Stimulated activated CD4-positive, alpha-beta T cell treated with anti-CD3 and anti-CD28 coated beads, Interleukin-1b, Interleukin-23, amount 100 ng/mL, for 1 hour (primary cell): ENCODE measurements at places on chromosomes 16 and 17.

DNA sequence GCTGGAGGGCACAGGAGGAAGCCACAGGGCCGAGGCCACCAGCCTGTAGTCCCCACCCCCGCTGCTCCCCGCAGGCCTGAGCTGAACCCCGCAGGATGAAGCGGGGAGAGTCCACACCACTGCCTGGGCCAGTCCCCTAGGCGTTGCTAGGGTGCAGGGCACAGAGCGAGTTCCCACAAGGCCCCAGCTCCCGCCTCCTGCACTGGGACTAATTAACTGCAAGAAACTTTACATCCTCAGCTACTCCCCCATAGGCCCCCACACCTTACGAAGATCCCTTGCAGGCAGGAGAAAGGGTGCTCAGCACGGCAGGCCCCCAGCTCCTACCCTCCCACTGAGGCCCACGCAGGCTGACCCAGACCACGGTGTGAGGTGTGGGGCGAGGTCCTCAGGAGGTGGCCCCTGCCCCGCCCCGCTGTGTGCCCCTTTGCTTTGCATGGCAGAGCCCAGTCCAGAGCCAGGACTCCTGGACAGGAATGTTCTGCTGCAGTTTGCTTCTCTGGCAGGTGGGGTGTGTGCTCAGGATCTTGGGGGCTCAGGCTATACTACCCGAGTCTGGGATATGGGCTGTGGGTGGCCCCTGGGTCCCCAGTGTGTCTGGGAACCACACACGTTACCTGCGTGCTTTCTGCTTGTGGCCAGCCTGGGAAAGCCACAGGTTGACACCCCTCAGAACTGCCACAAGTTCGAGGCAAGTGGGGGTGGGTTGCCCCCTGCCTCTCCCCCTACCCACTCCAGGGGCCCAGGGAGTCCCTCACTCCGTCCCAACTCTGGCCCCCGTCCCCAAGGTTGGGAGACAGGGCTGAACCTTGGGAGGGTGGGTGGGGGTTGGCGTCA is 1.2 kb downstream of the GNG13 start:
- DNase-seq = no peak

- no peak for DNase-seq
These were observed 7.4 kb downstream of the ARRB2 start for GRCh38 chr17:4717791-4718190.

DNA sequence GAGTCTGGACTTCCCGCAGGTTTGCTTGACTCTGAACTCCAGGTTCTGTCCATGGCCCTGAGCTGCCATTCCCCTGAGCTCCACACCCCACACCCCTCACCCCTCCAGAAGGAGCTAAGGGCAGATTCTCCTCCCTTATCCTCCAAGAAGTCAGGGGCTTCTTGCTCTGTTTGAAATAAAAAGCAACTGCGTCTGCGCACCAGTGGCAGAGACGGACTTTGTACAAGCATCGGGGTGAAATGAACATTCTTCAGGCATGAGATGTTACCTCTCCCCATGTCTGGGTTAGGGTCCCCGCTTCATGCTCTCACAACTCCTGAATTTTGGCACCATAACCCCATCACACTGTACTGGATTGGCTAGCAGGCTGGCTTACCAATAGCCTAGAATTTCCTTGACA is 36.1 kb upstream of the DLX4 start:
- no peak for DNase-seq

- DNase-seq = no peak
These were observed 67.4 kb downstream of the KANSL1 start for GRCh38 chr17:46125831-46126230.

GRCh38 chr17:27415120-27415795 is 41.0 kb upstream of the KSR1 start:
- no peak for DNase-seq

DNA sequence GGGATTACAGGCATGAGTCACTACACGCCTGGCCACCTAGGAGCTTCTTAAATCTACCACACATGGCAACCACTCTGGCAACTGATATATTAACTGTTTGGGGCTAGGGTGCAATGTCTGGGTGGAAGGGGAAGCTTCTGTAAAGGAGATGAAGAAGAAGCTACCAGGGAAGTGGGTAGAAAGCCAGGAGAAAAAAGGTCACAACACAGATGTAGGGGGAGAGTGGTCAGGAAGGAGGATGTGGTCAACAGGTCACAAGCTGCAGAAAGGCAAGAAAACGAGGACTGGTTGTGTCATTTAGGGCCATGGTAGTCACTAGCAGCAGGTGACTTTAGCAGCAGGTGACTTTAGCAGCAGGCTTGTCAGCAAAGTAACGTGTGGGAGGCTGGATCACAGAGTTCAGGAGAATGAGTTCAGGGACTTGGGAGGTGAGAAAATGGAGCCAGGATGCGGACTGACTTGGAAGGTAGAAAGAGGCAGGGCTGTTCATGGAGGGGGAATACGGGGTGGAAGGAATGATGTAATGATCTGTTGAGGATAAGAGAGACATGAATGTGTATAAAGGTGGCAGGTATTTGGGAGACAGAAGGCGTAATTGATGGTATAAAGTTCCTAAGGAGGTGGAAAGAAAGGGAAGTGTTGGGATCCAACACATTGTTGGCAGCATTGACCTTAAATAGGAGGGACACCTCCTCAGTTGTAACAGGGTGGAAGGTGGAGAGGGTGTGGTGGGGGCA is 16.3 kb upstream of the WFIKKN2 start:
- DNase-seq = no peak

GRCh38 chr16:2598723-2599122 is 60.9 kb downstream of the PDPK1 start:
- DNase-seq = no peak

GRCh38 chr17:4522661-4523060 is 24.0 kb downstream of the SPNS2 start:
- DNase-seq = no peak
